Activated naive CD8-positive, alpha-beta T cell treated with anti-CD3 and anti-CD28 coated beads, Interleukin-2, amount 10 ng/mL, durations not matched to agents 7 days and 5 days (primary cell): ENCODE measurements at places on chromosomes 16 and 17.

GRCh38 chr17:79224476-79224875, 149.9 kb downstream of the ENGASE start:
- H3K4me1 ChIP-seq = peaks cover 4% of the 10 kb centered on the region
- no peaks in the 10 kb centered on the region for H3K36me3 ChIP-seq
- H3K27me3 ChIP-seq = peaks cover 15% of the 10 kb centered on the region
- no peak overlapping the region for H3K4me3 ChIP-seq

- peaks cover 4% of the 10 kb centered on the region for H3K4me1 ChIP-seq
- peak; percentile 15 for DNase-seq
- H3K27me3 ChIP-seq = no peaks in the 10 kb centered on the region
- no peak overlapping the region for H3K27ac ChIP-seq
- H3K36me3 ChIP-seq = peaks cover 17% of the 10 kb centered on the region
- no peak overlapping the region for H3K4me3 ChIP-seq
Measured at GRCh38 chr16:89135166-89135565, 36.4 kb upstream of the CDH15 start.

- no peak for DNase-seq
- peaks cover 3% of the 10 kb centered on the region for H3K4me1 ChIP-seq
- H3K27ac ChIP-seq = no peak overlapping the region
- no peak overlapping the region for H3K4me3 ChIP-seq
- no peaks in the 10 kb centered on the region for H3K36me3 ChIP-seq
Measured at GRCh38 chr17:56305007-56305406, 151.7 kb downstream of the ANKFN1 start.

GRCh38 chr17:72822358-72823023, 270.0 kb downstream of the SLC39A11 start:
- H3K36me3 ChIP-seq = peaks cover 29% of the 10 kb centered on the region
- H3K4me3 ChIP-seq = no peak overlapping the region
- DNase-seq = no peak
- no peaks in the 10 kb centered on the region for H3K27me3 ChIP-seq
- H3K27ac ChIP-seq = peak overlapping the region; percentile 22
- H3K4me1 ChIP-seq = peaks cover 12% of the 10 kb centered on the region

GRCh38 chr16:50151756-50152155, 1.4 kb upstream of the TENT4B start:
- DNase-seq = no peak
- peaks cover 25% of the 10 kb centered on the region for H3K4me1 ChIP-seq
- peak overlapping the region; percentile 82 for H3K4me3 ChIP-seq

GRCh38 chr16:65770752-65771151, 595.7 kb upstream of the CDH5 start:
- no peak overlapping the region for H3K4me3 ChIP-seq
- peaks cover 1% of the 10 kb centered on the region for H3K36me3 ChIP-seq
- H3K27me3 ChIP-seq = no peaks in the 10 kb centered on the region
- H3K27ac ChIP-seq = no peak overlapping the region

- peak overlapping the region; percentile 68 for H3K4me3 ChIP-seq
- H3K27me3 ChIP-seq = peaks cover 64% of the 10 kb centered on the region
- no peaks in the 10 kb centered on the region for H3K36me3 ChIP-seq
- H3K4me1 ChIP-seq = peaks cover 12% of the 10 kb centered on the region
- DNase-seq = peak; percentile 60
- peak overlapping the region; percentile 57 for H3K27ac ChIP-seq
Measured at GRCh38 chr17:62724398-62725146, 83.5 kb downstream of the MARCHF10 start.

- H3K27ac ChIP-seq = peak overlapping the region; percentile 50
- no peak overlapping the region for H3K4me3 ChIP-seq
- peak; percentile 78 for DNase-seq
- peaks cover 5% of the 10 kb centered on the region for H3K4me1 ChIP-seq
Measured at GRCh38 chr17:78970834-78971755, 8.6 kb downstream of the LGALS3BP start.

- peaks cover 21% of the 10 kb centered on the region for H3K27me3 ChIP-seq
- H3K36me3 ChIP-seq = no peaks in the 10 kb centered on the region
- no peaks in the 10 kb centered on the region for H3K4me1 ChIP-seq
Measured at GRCh38 chr17:43327421-43327820, 71.4 kb upstream of the ARL4D start.

- peaks cover 1% of the 10 kb centered on the region for H3K4me1 ChIP-seq
- H3K27me3 ChIP-seq = no peaks in the 10 kb centered on the region
- H3K36me3 ChIP-seq = peaks cover 18% of the 10 kb centered on the region
- no peak overlapping the region for H3K27ac ChIP-seq
Measured at GRCh38 chr16:2163211-2163881, 7.8 kb downstream of the TRAF7 start.

GRCh38 chr16:55301385-55302008, 22.5 kb upstream of the IRX6 start:
- no peaks in the 10 kb centered on the region for H3K36me3 ChIP-seq
- no peak overlapping the region for H3K27ac ChIP-seq
- no peak for DNase-seq
- H3K4me3 ChIP-seq = no peak overlapping the region
- no peaks in the 10 kb centered on the region for H3K4me1 ChIP-seq

GRCh38 chr17:1226308-1226707, 43.9 kb upstream of the BHLHA9 start:
- peaks cover 15% of the 10 kb centered on the region for H3K36me3 ChIP-seq
- peaks cover 20% of the 10 kb centered on the region for H3K4me1 ChIP-seq
- no peak overlapping the region for H3K27ac ChIP-seq
- DNase-seq = no peak
- peaks cover 36% of the 10 kb centered on the region for H3K27me3 ChIP-seq

DNA sequence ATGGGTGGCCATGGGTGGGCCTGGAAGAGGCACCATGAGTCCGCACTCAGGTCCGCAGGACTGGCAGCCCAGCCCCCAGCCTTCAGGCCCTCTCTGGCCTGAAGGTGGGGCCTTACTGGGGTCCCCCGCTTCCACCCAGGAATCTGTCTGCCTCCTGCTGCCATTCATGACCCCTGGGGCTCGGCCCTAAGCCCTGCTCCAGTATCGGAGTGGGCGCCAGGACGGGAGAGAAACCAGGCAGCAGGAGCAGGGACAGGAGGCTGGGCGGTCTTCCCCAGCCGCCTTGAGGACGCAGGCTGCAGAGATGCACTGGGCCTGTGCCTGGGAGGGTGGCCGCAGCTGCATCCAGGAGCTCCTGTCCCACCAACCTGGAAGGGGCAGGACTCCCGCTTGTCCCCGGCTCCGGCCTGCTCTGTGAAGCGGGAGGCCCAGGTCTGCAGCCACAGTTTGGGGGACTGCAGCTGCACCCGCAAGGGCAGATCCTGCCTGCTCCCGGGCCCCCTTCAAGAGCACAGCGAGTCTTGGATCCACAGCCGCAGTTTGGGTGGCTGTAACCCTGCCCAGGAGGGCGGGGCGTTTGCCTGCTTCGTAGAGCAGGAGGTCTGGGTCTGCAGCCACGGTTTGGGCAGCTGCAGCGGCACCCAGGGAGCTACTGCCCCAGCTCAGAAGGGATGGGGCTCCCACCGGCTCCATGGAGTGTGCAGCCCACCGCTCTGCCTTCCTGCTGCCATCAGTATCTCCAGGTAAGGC, 81.8 kb upstream of the DNAJA2 start:
- H3K4me1 ChIP-seq = no peaks in the 10 kb centered on the region
- no peaks in the 10 kb centered on the region for H3K36me3 ChIP-seq
- DNase-seq = no peak
- no peaks in the 10 kb centered on the region for H3K27me3 ChIP-seq
- H3K27ac ChIP-seq = no peak overlapping the region
- no peak overlapping the region for H3K4me3 ChIP-seq

GRCh38 chr16:27879601-27880247, 183.8 kb downstream of the GSG1L start:
- no peak for DNase-seq
- H3K36me3 ChIP-seq = peaks cover 1% of the 10 kb centered on the region
- no peak overlapping the region for H3K27ac ChIP-seq
- peaks cover 1% of the 10 kb centered on the region for H3K27me3 ChIP-seq

DNA sequence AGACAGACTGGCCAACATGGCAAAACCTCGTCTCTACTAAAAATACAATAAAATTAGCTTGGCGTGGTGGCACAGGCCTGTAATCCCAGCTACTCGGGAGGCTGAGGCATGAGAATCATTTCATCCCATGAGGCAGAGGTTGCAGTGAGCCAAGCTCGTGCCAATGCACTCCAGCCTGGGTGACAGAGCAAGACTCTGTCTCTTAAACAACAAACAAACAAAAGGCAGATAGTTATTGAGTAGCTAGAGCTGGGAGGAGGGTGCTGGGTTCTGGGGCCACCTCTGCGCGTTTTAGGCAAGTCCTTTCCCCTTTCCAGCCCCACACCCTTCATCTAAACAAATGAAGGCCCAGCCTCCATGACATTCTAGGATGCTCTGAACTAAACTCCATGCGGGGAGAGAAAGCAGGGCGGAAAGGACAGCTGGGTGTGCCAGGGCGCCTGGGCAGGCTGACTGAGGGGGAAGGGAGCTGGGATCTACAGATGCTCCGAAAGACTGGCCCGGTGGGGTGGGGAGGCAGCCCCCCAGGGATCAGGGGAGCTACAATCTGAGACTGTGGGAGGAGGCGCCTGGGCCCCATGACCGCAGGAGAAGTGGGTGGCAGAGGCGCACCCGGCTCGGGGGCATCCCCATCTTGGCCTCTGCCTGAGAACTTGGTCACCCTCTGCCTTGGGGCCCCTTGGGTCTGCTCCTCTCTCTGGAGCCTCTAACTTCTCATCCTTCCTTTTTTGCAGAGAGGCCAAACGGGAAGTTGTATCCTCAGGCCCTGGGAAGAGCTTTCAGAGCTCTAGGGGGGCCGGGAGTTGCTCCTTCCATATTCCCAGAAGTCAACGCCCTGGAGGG, 910 bp downstream of the ITGAL start:
- H3K36me3 ChIP-seq = peaks cover 44% of the 10 kb centered on the region
- H3K27me3 ChIP-seq = no peaks in the 10 kb centered on the region
- peak overlapping the region; percentile 100 for H3K4me3 ChIP-seq
- H3K27ac ChIP-seq = peak overlapping the region; percentile 92

DNA sequence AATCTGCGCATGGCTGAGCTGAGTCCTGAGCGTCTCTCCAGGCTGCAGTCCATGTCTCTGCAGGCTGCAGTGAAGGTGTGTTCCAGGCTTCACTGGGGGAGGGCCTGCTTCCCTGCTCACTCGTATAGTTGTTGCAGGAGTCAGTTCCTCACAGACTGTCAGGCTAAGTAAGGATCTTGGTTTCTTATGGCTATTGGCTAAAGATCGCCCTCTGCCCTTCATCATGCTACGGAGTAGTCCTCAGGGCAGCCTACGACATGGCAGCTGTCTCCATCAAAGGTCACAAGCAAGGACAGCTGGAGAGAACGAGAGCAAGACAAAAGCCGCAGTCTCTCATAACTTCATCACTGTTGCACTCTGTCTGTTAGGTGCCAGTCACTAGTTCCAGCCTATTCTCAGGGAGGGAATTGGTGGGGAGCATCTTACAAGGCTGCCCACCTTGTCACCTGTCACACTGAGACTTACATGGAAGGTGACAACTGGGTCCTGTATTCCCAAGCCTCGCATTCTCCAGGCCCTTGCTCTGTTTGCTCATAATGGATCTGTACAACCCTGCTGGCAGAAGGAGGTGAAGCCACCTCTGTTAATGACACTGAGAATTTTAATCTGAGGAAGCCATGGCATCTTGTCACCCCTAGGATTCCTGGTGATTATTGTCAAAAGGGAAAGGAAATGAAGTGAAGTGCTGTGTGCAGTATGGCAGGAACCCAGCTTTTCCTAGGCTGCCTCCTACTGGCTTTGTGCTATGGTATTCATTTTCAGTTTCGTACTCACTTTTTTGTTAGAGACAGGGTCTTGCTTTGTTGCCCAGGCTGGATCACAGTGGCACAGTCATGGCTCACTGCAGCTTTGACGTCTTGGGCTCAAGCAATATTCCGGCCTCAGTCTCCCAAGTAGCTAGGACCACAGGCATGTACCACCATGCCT, 43.4 kb downstream of the MFSD11 start:
- no peak overlapping the region for H3K27ac ChIP-seq
- H3K4me1 ChIP-seq = no peaks in the 10 kb centered on the region
- DNase-seq = no peak
- H3K36me3 ChIP-seq = peaks cover 3% of the 10 kb centered on the region
- H3K4me3 ChIP-seq = no peak overlapping the region

- peaks cover 13% of the 10 kb centered on the region for H3K27me3 ChIP-seq
- no peak for DNase-seq
Measured at GRCh38 chr17:83099570-83100181, 20.3 kb downstream of the METRNL start.
